ENCODE measurements at places on chromosomes 1 and 21. TPM values are rescaled to one million over a fixed set of nuclear protein-coding genes. Genes with fewer than 3 reads are reported as not detected.

GRCh38 chr1:214438075-214438474 lies 113.3 kb downstream of the PTPN14 start:
- no peak for DNase-seq

Gene METTL25B
- 7.9 TPM for total RNA-seq

DNA sequence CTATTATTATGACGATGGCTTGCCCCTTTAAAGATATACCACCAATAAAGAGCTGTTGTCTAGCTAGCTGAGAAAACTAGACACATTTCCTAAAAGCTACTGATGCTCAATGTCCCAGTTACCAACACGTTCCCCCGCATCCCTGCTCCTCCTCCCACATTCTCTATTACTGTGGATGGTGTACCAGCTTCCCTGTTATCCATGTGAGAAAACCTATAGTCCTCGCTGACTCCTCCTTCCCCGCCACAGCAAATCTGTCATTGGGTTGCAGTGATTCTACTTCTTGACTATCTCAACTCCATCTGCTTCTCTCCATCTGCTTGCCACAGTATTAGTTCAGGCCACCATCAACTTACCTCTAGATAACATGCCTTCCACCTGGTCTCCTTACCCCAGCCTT lies 337.5 kb downstream of the KCNH1 start:
- DNase-seq: no peak

Gene SEMA6C
- total RNA-seq: 5.3 TPM

Gene CELF3
- total RNA-seq: not detected

DNA sequence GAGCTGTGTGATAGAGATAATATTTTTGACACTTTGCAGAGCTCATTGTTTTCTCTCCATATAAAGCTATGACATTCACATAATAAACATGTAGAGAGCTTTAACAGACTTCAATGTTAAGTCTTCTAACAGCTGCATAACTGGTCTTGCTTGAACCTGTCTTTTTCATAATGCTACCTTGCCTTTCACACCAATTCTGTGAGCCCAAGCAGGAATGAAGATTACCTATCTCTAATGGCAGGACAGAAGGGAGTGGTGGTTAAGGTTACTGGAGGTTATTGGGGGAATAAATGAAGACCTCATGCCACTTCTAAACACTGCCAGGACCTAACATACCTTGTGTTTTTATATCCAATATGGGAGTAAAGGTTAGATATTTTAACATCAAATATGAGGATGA lies 2.3 kb upstream of the CD55 start:
- DNase-seq: no peak

- no peak for DNase-seq
Observed at GRCh38 chr1:29415156-29415830, 179.0 kb downstream of the PTPRU start.

- no peak for DNase-seq
Observed at GRCh38 chr1:50707824-50708223, 252.2 kb downstream of the FAF1 start.

DNA sequence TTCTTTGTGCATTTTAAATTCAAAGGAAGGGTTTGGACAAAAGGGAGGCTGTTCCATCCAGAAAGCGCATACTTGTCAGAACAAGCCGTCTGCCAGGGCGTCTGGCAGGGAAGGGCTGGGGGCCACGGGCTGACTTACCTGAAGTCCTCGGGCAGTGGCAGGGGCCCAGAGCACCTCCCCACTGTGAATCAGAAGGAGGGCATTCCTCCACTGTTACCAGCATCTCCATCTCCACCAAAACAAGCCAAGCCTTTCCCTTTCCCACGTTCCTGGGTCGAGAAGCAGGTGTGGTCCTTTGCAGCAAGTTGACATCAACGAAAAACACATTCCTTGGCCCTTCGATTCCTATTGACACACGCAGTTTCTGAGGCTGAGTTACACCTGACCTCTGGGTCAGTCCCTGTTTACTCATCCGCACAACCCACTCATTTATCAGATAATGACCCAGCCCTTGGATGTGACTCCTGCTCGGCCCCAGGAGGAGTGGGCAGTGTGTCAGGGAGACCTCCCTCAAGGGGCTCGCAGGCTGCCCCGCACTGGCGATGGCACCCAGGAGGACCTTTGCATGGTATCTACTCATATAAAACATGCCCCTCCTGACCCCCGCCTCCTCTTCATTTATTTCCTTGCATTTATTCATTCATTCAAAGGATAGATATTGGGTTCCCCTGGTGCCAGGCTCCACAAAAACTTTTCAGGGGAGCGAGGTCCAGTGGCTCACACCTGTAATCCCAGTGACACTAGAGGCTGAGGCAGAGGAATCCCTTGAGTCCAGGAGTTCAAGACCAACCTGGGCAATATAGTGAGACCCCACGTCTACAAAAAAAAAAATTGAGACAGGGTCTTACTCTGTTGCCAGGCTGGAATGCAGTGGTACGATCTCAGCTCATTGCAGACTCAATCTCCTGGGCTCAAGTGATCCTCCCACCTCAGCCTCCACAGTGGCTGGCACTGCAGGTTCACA lies 60.2 kb downstream of the TOMM20 start:
- no peak for DNase-seq

DNA sequence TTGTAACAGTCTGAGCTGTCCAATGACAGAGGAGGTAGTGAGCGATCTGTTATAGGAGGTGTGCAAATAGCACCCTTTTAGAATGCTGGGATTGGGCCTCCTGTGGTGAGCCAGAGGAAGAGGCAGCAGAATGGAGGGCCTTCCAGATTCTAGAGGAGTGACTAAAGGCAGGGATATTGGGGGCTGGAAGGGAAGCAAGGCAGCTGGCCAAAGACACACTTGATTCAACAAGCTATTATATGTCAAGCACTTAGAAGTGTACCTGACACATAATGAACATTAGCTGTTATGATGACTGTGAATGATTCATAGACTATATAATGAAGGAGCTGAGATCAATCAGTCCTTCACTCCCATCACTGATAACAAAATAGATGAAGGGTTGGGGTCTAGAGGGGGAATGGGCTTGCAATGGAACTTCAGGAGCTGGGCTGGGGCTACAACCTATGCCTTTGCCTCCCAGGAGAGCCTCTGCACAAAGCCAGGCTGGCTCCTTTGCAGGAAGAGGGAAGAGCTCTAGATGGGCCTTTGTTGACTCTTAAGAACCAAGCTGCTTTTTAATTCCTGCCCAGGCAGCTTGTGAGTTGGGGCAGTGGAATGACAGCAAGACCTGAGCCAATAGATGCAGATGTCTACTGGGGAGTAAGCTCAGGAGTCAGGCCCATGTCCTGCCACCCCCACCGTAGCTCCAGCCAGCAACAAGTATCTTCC lies 2.3 kb upstream of the MKNK1 start:
- no peak for DNase-seq

DNA sequence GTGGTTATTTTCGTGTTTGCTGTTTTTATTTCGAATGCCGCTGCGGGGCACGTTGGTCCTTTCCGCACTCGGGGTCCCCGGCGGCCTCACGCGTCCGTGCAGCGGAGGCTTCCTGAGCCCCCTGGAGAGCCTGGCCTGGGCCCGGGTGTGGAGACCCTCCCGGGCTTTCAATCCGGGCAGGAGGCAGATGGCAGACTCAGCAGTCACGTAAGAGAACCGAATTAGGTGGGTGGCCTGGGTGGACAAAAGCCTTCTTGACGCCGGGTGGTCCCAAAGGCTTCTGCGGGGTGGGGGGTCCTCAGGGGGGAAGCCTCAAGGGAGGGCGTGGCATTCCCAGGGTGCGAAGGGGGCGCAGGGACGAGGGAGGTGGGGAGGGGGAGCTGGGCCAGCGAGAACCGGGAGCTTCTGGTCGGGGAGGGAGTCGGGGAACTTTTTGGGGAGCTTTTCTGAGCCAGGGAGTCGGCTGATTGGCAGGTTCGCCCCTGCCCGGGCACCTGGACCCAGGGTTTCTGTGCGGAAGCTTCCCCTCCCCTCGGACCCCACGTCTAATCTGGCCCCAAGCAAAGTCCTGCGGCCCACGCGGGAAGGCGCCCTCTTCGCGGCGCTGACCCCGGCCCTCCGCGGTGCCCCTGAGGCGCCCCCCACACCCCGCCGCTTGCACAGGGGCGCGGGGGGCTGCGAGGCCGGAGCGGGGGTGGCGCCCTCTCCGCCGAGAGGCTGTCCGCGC lies 1.3 kb upstream of the HES4 start:
- DNase-seq: no peak

DNA sequence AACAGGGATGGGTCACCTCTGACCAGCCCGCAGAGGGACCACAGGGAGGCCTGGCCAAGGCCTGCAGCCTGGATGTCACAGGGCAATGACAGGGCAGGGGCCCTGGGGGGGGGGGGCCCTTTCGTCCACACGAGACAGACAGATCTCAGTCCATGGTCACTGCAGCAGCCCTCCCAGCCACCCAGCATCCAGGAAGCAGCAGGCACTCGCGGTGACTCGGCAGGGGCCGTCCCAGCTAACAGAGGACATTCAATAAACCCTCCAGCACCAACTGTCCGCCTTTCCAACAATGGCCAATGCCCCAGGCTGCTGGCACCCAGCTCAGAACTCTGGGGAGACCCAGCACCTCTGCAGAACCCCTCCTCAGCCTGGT lies 32.9 kb downstream of the MEGF6 start:
- DNase-seq: no peak

- no peak for DNase-seq
Observed at GRCh38 chr21:27776925-27777553, 810.2 kb upstream of the ADAMTS5 start.

Gene PRSS38
- total RNA-seq: not detected

- no peak for DNase-seq
Observed at GRCh38 chr1:206036663-206037455, 13.2 kb upstream of the CTSE start.

Gene VCAM1
- total RNA-seq: 37.1 TPM

- DNase-seq: no peak
Observed at GRCh38 chr21:34935452-34935851, 113.7 kb downstream of the RUNX1 start.

Gene COL6A2
- 1.2 TPM for total RNA-seq

Gene UQCRHL
- 4.7 TPM for total RNA-seq

Gene BCAR3
- total RNA-seq: 46.5 TPM

- peak; percentile 81 for DNase-seq
Observed at GRCh38 chr1:43389326-43390313, at the start of the genes MED8 and SZT2. Gene MED8 (minus strand): TSS chr1:43389800. CDS start chr1:43389764, 36 bp downstream. Gene SZT2 (plus strand): TSS chr1:43389899. CDS start chr1:43389969, 70 bp downstream.

DNA sequence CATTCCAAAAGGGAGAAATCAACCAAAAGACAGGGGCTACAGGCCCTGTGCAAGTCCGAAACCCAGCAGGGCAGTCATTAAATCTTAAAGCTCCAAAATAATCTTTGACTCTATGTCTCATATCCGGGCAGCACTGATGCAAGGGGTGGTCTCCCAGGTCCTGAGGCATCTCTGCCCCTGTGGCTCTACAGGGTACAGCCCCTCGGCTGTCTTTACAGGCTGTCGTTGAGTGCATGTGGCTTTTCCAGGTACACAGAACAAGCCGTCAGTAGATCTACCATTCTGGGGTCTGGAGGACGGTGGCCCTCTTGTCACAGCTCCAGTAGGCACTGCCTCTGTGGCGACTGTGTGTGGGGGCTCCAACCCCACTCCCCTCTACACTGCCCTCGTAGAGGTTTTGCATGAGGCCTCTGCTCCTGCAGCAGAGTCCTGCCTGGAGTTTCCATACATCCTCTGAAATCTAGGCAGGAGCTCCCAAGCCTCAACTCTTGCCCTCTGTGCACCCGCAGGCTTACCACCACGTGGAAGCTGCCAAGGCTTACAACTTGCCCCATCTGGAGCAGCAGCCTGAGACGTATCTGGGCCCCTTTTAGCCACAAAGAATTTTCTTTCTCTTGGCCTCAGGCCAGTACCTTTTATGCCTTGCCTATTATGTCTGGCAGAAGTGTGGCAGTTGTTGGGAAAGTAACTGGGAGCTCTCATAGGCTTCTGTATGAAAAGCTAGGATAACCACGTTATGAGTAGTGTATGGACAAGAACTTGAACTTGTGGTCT lies 52.5 kb downstream of the POU2F1 start:
- no peak for DNase-seq

DNA sequence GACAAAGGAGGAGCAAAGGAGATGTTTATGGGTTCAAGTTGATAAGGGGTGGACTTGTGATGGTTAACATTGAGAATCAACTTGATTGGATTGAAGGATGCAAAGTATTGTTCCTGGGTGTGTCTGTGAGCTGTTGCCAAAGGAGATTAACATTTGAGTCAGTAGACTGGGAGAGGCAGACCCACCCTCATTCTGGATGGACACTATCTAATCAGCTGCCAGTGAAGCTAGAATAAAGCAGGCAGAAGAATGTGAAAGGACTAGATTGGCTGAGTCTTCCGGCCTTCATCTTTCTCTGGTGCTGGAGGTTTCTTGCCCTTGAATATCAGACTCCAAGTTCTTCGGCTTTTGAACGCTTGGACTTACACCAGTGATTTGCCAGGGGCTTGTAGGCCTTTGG lies 98.7 kb upstream of the DAB1 start:
- DNase-seq: no peak
